HCT116 (cell line): ENCODE measurements at places on chromosomes 5 and 9. TPM values are rescaled to one million over a fixed set of nuclear protein-coding genes. Genes with fewer than 3 reads are reported as not detected.

Gene ANKRD18A
- total RNA-seq = 24.2 TPM

Gene PCDHGB2
- total RNA-seq = 0.34 TPM

Gene BTNL9
- 11.7 TPM for total RNA-seq

Gene IFNK
- not detected for total RNA-seq

Gene FOXD4L5
- 0.61 TPM for total RNA-seq

Gene PALM2AKAP2
- total RNA-seq = 0.34 TPM

Gene GFI1B
- total RNA-seq = 0.20 TPM
